ENCODE measurements at places on chromosomes 3 and 15.

GRCh38 chr3:95627697-95628096 is 1186.7 kb upstream of the EPHA6 start:
- DNase-seq: no peak

DNA sequence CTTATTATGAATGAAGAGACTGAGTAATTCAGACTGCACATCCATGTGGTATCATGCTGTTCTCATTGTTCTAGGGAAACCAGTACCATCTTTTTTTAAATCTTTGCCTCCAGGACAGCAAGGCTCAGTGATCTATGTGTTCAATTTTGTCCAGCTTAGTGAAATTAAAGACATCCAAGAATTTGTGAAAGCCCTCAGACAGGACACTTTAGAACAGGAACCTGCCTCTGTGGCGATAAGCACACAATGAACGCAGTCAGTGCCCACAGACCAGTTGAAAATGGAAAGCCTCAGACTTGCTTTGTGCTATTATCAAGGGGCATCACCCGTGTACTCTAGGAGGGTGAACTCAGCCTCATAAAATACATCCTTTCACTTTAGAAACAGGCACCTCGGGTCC is 20.1 kb downstream of the EID1 start:
- no peak for DNase-seq

DNA sequence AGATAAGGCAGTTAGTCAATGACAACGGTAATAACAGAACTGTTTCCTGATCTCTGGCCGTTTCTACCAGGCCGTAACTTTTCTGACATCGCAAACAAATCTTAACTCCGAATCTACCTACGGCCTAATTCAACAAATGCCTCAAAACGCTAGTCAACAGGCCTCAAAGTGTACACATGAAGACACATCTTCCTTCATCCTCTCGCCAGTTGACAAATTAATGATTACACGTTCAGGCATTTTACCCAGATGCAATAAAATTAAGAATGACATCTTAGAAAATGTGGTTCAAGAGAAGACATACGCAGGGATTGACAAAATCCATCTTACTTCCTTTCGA is 1.5 kb downstream of the SFMBT1 start:
- DNase-seq: peak; percentile 8

- DNase-seq: peak; percentile 18
Measured at GRCh38 chr3:171970301-171970788, 69.0 kb upstream of the FNDC3B start.

- no peak for DNase-seq
Measured at GRCh38 chr3:133368371-133369067, 31.3 kb upstream of the BFSP2 start.

GRCh38 chr3:61264281-61264680 is 13.0 kb upstream of the FHIT start:
- no peak for DNase-seq

GRCh38 chr15:80580536-80581260 is 114.4 kb upstream of the ABHD17C start:
- DNase-seq: no peak

GRCh38 chr3:132756108-132756650 is 34.0 kb upstream of the NPHP3 start:
- DNase-seq: no peak

GRCh38 chr3:72756900-72757299 is 91.3 kb downstream of the SHQ1 start:
- DNase-seq: peak; percentile 89

DNA sequence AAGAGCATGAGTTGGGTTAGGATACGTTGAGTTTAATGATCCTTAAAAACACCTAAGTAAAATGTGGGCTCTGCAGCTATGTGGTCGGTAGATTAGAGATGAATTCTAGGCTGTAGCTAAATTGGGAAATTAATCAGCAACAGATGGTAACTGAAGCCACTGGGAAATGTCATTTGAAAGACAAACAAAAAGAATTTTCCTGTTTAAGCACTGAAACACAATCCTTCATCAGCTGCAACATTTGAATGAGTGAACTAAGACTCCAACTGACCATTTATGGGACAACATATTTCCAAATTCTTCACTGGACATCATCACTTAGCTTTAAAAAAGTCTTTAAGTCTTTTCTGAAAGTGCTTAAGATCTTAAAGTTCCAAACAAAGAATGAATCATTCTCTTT is 226.9 kb downstream of the ZNF385D start:
- no peak for DNase-seq

DNA sequence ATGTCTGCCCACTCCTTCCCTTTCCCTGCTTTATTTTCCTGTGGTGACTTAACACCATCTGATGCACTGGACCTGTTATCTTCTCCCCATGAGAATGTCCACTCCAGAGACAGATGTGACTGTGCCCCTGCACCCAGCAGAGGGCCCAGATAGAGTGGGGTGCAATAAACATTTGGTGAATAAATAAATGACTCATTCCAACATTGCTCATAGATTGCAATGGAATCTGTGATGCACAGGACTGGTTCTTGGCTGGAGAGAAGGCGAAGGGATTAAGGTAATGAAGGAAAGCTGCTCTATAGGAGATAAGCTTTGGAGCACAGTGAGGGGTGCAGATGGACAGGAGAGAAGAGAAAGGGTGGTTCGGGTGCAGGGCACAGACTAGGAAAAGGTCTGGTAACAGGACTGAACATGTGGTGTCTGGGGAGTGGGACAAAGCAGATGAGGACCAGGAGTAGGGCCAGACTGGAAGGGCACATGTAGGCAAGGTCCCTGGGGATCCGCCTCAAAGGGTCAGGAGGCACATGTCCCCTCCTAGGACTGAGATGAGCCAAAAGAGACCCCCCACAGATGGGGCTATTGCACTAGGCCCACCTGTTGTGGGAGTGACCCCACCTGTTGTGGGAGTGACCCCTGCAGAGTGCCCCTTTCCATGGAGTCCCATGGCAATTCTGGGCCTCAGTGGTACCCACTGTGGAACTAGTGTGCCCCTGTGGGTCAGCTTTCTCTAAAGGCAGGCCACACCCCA is 17.5 kb upstream of the POC1A start:
- DNase-seq: no peak

DNA sequence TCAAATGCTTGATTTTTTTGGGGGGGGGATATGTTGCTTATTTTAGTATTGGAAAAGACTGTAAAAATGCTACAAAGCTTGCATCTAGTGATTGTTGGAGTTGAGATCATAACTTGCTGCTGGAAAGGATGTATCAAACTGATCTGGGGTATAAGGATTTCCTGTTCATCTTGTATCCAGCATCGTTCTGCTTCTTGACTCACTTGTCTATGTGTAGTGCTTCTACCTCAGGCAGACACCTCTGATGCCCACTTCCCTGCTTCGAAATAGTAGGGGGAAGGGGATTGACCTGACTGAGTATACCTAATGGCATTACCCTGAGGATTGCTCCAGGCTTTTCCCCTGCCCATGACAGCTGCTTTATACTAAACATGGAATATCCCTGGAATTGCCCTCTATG is 42.7 kb downstream of the STT3B start:
- no peak for DNase-seq

- no peak for DNase-seq
Measured at GRCh38 chr3:39096775-39097174, 10.7 kb downstream of the GORASP1 start.

GRCh38 chr3:48553886-48554845 is 2.4 kb downstream of the PFKFB4 start:
- DNase-seq: no peak

DNA sequence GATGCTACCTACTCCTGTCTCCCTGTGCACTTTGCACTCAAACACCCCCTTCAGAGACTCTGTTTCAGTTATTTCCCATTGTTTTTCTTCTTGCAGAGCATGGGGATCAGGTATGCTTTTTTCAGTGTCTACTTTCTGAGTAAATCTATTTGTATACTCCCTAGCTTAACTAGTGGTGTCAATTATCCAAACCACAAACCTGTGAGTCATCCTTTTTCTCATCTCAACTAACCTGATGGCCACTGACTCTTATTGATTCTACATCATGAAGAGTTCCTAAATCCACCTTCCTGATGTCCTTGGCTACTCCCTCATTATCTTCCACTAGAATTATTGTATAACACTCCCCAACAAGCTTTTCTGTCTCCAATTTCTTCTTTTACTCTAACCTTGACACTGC is 68.0 kb downstream of the DIPK2A start:
- DNase-seq: no peak

- no peak for DNase-seq
Measured at GRCh38 chr3:14605744-14606143, 45.8 kb upstream of the CCDC174 start.

DNA sequence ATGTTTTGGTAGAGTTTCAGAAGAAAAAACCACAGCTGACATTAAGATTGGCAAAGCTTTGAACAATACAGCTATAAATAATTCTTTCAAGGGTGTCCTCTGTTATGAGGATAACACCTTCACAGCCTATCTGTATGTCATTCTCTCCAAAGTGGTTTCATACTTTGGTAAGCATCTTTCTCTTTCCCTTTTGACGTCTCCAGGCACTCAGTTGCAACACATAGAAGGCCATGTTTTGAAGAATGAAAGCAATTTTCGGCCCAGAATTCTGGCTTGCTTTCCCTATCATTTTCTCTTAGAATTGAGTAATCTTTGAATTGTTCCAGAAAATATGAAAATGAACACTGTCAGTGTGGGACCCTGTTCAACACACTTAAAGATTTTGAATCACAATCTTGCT is 200.0 kb upstream of the CBLB start:
- peak; percentile 62 for DNase-seq

DNA sequence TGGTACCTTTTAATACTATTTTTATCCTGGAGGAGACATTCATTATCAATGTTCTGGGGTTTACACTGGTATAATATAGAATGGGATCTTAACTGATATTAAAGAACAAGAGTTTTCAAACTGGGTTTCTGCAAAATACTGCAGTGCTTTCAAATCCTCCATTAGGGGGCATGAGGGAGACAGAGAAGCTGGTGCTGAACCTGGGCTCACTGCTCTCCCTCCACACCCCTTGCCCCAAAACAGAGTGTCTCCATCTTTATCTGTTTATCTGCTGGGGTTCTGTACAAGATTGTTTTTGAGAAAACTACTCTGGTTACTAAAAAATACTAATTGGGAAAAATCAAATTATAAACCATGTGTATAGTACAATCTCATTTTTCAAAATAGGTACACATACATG is 41.7 kb downstream of the CADPS start:
- DNase-seq: peak; percentile 25

GRCh38 chr3:39506863-39507262 is 39.4 kb downstream of the MOBP start:
- no peak for DNase-seq

DNA sequence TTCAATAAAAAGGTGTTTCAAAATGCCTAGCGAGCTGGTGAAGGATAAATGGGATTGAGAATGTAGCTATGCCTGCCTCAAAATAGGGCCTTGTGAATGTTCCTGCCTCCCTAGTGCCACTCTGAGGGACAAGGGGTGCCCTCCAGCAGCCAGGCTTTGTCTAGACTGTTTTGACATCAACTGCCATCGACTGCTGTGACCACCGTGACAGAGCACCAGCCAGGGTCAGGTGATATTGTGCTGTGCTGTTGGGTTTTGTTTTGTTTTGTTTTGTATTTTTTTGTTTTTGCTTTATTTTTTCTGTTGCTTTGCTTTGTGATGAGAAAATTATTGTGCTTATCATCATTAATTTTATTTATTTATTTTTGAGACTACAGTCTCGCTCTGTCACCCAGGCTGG is 144.8 kb downstream of the SMAD6 start:
- no peak for DNase-seq

DNA sequence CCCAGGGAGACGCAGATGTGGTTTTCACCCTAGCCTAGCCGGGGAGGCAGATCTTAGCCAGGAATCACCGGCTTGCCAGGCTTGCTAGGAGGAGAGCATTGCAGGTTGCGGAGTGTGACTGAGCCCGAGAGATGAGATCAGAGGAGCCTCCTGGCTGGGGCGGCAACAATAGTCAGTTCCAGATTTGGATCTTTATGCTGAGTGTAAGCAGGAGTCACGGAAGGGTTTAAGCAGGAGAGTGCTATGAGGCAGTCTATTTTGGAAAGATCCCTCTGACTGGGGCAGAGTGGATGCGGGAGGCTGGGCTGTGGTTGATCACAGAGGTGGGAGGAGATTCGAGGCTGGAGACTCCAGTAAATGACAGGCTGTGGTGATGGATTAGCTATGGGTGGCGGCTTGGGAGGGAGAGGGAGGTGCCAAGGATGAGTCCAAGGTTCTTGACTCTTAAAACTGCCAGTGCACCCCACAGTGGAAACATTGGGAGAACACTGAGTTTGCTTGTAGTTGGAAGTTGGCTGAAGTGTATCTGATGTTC is 10.4 kb upstream of the BAHD1 start:
- no peak for DNase-seq

DNA sequence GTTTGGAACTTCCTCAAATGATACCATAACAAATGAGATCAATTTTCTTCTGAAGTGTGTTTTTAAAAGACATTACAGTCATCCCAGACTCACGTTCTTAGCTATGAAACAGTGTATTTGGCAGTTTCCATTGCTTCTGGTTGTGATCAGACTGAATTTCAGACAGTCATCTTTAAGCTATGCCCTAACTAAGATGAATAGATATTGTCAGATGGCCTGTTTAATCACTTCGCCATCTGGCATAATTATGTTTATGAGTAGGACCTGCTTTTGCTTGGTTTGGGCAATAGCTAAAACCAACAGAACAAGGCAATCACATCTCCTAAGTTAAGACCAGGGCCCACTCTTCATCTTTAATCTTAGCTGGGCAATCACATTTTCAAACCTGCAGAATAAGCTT is 313.1 kb downstream of the SV2B start:
- no peak for DNase-seq

GRCh38 chr15:70931821-70932220 is 39.2 kb downstream of the LRRC49 start:
- DNase-seq: no peak

DNA sequence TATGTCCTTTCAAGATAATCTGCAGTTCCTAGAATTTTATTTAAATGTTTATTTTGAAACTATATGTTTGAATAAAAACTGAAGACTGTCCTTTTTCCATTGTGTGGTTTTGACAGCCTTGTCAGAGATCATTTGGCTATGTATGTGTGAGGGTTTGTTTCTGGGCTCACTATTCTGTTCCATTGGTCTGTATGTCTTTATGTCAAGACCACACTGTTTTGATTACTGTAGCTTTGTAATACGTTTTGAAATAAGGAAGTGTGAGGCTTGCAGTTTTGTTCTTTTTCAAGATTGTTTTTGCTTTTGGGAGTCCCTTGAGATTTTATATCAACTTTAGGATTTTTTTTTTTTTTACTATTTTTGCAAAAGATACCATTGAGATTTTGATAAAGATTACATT is 42.0 kb downstream of the PIAS1 start:
- DNase-seq: no peak

DNA sequence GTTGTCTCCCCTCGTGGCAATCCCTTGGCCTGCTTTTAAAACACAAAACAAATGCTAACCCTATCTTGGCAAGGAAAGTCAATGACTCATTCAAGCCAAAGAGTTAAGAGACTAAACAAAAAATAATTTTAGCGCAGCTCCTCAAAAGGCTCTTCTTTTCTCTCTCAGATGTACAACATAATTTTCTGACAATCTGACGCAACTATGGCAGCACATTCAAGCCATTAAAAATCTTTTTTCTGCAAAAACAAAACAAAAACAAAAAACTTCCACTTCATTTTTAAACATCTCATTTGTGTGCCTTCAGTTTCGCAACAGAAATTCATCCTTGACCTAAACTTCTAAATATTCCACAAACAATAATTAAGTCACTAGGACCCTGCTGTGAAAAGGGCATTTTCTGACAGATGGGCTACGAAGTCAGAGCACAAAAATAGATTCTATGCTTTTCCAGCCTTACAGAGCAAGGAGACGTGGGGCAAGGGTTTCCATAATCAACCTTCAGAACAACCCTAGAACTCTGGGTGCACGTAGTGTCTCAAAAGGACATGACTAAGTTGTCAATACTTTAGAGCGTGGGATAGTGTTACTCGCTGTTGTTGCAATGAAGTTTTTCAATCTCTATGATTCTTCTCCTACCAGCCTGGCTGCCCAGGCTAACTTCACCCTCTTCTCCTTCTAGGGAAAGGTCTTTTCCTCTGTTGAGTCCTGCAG is 84.3 kb downstream of the MB21D2 start:
- DNase-seq: no peak
